ENCODE measurements at places on chromosomes 1 and 21.
A peak's percentile ranks its signal among the peaks of the same experiment; 100 is the strongest.

GRCh38 chr1:43121256-43121900, 50.7 kb downstream of the EBNA1BP2 start:
- DNase-seq, result no peak

- DNase-seq, result no peak
Measured at GRCh38 chr1:39692152-39693074, 1.2 kb upstream of the HPCAL4 start.

DNA sequence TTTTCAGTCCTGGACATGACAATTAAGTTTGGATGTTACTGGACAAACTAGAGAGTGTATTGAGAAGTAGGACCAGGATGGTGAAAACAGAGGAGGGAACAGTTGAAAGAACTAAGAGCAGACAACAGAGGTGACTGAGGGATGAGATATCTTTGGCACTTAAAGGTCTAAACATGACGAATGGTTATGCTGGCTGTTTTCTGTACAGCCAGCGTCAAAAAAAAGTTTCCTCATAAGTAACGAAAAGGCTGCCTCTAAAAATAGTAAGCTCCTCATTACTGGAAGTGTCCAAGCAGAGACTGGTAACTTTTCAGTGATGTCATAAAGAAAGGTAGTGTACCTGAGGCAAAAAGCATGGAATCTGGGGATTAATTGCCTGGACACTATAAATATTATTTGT, 35.2 kb upstream of the AK4 start:
- DNase-seq, result no peak

DNA sequence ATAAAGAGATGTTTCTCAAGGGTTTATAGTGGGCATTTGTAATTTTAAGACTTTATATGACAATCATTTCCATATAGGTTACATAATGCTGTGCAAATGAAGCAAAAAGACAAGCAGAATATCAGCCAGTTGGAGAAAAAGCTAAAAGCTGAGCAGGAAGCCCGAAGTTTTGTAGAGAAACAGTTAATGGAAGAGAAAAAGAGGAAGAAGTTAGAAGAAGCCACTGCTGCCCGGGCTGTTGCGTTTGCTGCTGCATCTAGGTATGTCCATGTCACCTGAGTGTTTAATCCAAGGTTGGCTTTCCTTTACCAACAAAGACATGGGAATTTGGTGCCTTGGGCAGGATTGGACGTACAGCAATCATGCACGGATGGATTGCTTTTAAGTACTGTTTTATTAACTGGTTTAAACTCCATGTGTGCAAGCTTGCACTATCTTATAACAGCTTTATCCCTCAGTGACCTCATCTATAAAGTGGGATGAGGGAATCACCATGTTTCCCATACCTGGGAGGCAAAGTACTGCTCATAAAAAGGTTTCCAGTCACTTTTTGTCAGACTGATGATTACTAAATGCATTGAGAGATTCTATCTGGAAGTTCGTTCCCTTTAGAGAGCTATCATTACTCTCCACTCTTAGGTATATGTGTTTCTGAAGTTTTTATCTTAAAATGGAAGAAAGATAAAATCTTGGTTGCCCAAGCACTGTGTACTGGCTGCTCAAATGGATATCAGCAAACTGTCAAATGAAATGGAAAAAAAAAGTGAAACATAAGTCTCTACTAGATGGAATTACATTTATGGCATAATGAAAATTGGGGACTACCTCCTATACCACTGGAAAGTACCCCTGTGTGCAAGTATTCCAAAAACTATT, 55.1 kb downstream of the MACO1 start:
- DNase-seq, result no peak

DNA sequence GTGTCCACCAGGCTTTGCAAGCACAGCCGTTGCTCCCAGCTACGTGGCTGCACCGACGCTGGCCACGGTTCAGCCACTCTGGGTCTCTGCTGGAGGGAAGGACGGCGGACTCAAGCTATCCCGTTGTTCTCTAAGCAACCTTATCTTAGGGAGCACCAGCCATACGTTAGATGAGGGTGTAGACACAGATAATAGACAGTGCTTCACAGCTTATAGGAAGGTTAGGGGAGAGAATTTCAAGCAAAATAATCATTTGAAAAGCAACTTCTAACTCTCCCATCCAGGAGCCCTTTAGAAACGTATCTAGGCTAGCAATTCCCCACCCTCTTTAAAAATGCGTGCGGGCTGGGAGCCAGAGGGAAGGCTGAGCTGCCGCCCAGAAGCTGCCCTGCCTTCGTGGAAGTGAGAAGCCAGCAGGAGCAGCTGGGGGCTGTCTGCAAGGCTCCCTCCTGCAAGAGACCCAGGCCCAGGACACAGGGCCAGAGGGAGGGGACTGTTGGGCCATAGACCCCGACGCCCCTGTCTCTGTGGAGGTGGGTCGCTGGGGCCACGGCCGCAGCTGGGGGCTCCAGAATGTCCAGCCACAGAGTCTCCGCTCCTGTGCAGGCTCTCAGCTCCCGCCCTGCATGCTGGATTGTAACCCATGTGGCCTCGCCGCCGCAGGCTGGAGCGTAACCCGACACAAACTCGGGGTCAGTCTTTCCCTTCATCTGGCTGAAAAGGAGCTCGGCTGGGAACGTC, 31.2 kb upstream of the COL6A2 start:
- peak; percentile 68 for DNase-seq

DNA sequence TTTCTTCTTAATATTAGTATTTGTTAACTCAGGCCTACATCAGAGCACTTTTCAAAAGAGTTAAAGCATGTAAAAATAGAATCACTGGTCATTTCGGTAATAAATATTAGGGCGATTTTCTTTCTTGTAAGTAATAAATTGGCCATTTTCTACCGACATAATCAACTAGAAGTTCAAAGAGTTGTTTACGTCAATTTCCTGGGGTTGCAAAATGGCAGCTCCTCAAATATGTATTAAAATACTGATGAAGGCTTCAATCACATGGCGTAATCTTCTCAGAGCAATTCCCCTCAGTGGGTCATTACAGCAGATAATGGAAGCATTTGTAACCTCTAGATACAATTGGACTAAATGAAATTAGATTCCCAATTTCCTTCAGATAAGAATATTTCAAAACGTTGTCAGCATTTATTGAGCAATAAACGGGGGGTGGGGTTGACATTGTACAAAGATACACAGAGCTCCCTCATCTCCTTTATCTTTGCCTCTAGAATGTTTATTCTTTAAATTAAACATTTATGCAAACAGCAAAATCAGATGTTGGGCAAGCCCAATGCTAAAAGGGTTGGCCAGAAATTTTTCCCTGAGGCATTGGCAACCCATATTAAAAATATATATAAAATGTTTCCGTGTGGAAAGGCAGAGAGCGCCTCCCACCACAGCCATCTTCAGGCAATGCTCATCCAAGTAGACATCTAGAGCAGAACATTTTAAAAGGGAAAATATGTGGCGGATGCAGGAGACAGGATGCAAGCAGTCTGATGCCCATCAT, 240.6 kb downstream of the NCAM2 start:
- no peak for DNase-seq

- no peak for DNase-seq
Measured at GRCh38 chr1:33302325-33302724, 18.6 kb downstream of the A3GALT2 start.

- no peak for DNase-seq
Measured at GRCh38 chr1:219505886-219506285, 107.0 kb downstream of the ZC3H11B start.

DNA sequence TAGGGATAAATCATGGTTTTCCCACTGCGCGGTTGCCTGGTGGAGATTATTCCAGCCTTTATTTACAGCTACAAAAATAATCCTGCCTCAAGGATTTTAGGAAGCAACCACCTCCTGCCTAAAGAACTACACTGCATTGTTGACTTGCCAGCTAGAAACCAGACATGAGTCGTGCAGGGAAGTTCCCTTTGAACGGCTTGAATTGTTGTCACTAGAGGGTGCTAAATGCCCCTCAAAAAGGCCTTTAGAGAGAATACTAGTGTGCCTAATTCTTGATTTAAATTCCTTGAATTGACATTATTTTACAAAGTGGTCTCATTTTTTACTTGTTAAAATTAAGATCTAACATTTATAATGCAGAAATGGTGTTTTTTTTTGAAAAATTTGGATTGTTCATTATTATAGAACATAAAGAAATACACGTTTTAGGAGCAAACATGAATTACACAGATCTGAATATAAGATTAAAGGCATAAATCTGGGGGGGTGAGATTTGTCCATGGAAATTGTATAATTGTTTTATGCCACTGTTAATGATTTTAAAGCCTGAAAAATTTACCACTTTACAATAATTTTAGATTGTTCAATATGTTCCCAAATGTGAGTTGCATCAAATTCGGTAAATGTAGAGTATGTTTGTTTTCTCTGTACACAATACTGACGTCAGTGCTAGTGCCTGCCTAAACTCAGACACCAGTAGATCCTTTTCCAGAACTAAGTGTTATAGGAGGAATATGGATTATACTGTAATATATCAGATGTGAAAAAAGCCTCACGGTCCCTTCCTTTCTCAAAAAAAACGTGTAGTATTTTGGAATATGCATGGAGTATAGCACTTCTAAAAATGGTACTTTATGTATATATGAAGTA, 7.6 kb upstream of the ERG start:
- DNase-seq, result peak; percentile 79

DNA sequence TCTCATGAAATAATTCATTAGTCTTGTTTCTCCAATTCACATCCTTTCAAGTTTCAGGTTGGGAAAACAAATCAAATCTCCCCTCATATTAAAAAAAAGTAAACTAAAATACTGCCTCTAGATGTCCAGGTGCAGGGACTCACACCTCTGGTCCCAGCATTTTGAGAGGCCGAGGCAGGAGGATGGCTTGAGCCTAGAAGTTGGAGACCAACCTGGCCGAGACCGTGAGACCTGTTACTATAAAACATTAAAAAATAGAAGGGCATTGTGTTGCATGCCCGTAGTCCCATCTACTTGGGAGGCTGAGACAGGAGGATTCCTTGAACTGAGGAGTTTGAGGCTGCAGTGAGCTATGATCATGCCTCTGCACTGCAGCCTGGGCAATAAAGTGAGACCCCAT, 61.9 kb downstream of the ST6GALNAC5 start:
- DNase-seq, result no peak

- DNase-seq, result peak; percentile 99
Measured at GRCh38 chr1:93738075-93738622, 56.5 kb upstream of the BCAR3 start.

- no peak for DNase-seq
Measured at GRCh38 chr1:33120436-33121231, 39.7 kb downstream of the AZIN2 start.

DNA sequence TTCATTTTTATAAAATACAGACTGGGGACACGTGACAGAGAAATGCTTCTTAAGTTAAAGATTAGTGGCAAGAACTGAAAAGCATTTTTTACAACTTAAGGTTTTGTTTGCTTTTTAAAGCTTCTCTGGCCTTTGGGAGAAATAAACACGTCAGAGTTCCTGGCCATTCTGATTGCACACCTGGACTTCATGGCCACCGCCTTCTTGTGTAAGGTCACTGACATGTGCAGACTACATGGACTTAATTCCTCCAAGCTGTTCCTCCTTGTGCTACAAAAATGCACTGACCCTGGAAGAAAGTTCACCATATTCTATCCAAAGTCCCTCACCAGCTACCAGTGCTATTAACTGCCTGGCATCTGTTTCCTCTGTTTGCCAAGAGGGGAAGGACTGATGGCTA, 56.1 kb downstream of the GADD45A start:
- DNase-seq, result no peak

DNA sequence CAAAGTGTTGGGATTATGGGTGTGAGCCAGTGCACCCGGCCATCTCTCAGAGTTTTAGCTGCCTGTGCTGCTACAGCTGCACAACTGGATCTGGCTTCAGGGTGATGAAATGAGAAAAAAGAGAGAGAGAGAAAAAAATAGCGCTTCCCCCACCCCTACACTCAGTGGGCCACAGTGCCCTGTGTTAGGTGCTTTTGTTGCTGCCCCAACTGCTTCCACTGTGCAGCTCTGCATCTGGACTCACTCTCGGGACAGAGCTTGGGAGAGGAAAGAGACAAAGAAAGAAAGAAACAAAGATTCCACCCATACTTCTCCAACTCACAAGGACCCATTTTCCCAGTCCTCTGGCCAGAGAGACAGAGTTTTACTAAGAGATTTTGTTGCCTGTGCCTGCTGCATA, 50.4 kb downstream of the INAVA start:
- DNase-seq, result no peak

GRCh38 chr1:193457676-193458075, 271.3 kb upstream of the B3GALT2 start:
- peak; percentile 27 for DNase-seq

DNA sequence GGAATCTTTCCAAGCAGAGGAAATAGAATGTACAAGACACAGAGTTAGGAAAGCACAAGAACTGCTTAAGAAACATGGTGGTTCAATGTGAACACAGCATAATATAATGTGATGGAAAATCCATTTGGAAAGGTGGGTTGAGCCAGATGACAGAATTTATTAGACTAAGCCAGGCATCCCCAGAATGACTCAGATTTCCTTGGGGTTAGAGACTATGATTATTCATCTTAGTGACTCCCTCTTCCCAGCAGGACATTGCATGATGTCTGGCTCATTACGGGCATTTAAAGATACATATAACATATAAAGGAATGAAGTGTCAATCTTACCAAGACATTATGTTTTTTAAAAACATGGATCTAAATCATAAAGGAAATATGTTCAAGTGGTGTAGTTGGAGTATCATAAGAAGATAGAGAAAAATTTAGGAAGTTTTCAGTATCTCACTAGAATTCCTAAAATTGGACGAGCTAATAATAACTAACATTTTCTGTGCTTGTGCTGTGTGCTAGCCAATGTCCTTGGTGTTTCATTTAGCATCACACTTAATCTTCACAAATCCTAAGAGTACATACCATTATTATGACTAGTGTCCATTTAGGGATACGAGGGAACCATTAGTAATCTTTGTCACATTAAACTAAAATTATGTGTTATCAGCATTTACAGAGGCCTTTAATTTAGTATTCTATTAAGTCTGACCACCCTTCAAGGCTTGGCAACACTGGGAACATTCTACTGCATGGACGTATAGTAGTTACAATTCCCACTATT, 41.0 kb upstream of the ST6GALNAC5 start:
- DNase-seq, result peak; percentile 84

- no peak for DNase-seq
Measured at GRCh38 chr1:43613075-43613942, 36.6 kb upstream of the KDM4A start.

GRCh38 chr21:35216996-35217395, 167.9 kb upstream of the RUNX1 start:
- no peak for DNase-seq

- no peak for DNase-seq
Measured at GRCh38 chr1:27109103-27109822, 45.7 kb downstream of the SLC9A1 start.

GRCh38 chr1:14869187-14869586, 270.7 kb downstream of the KAZN start:
- no peak for DNase-seq

GRCh38 chr1:204591473-204592090, 75.4 kb downstream of the MDM4 start:
- DNase-seq, result peak; percentile 80

- no peak for DNase-seq
Measured at GRCh38 chr1:184395370-184395769, 8.5 kb downstream of the C1orf21 start.

GRCh38 chr1:5389101-5389885, 602.9 kb downstream of the NPHP4 start:
- no peak for DNase-seq

- DNase-seq, result no peak
Measured at GRCh38 chr1:2274929-2275475, 46.9 kb downstream of the SKI start.

Data from fibroblast of skin of right biceps (primary cell).